Renal cortex interstitium (tissue), 15 donors: ENCODE measurements at places on chromosomes 2 and 18. TPM values are rescaled to one million over a fixed set of nuclear protein-coding genes. Genes with fewer than 3 reads are reported as not detected.

Gene RAPGEF4
- polyA plus RNA-seq: 9.8 TPM

Gene CMPK2
- 4.1 TPM for polyA plus RNA-seq

- DNase-seq: no peak
These were observed 229.4 kb upstream of the MMADHC start for GRCh38 chr2:149816756-149817551.

Gene ACADL
- 13.8 TPM for polyA plus RNA-seq

Gene TTR
- 1.6 TPM for polyA plus RNA-seq

- DNase-seq: no peak
These were observed 30.0 kb downstream of the GNAL start for GRCh38 chr18:11719050-11719449.

GRCh38 chr2:82000606-82001005 is 1696.1 kb upstream of the LRRTM1 start:
- no peak for DNase-seq

- DNase-seq: no peak
These were observed 99.4 kb downstream of the TWIST2 start for GRCh38 chr2:238947243-238947760.

GRCh38 chr18:77102259-77103040 is 30.1 kb downstream of the MBP start:
- DNase-seq: peak; percentile 65

Gene NOL4
- 3.3 TPM for polyA plus RNA-seq

GRCh38 chr2:57880967-57881366 is 165.6 kb upstream of the VRK2 start:
- DNase-seq: no peak

DNA sequence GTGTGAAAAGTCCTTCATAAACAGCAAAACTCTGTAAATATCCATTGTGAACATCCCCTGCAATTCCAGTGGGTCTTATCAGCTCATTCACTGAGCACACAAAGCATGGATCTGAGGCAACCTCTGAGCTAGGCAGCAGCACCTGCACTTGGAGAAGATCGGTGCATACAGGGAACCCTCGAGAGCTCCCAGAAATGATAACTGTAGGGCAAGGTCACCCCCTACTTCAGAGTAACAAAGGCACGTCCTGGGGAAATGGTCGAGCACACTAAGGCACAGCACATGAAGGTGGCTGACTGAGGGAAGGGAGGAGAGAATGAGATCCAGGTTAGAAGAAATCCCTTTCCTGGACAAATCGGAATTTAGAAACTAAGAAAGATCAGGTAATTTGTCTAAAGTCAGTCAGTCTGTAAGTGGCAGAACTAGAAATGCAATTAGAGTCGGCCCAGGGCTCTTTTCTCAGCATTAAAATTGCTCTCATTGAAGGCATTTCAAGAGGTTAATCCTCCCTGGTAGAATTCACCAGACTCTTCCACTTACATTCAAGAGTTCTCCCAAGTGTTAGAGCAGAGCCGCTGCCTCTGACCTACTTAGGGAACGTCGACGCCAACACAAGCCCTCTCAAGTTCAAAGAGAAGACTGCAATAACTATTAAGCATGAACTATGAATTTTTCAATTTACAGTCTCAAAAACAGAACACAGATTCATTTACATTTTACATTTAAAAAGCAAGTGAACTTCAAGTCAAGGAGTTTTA is 45.9 kb downstream of the PXDN start:
- DNase-seq: no peak

DNA sequence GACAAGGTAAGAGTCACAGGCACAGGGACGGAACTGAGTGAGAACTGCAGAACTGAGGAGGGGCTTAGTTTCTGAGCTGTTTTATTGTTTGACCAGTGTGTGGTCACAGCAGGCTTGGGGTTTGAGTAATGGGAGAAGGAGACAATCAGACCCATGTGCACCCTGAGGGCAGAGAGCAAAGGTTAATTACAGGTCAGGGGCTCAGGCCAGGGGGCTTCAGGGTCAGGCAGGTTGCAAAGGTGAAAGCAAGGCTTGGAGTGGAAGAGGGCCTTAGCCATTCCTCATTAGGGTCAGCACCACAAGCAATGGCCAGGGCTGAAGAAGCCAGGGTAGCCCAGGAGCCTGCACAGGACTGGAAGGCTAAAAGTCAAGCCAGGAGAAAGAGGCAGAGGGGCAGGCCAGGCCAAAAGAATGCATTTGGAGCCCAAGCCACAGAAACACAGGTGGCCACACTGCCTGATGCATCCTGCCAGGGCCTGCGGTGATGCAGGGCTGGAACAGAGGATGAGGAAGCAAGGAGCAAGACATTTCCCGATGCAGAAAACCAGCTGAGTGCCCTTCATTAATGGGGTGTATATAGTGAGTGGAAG is 209.8 kb upstream of the GYPC start:
- DNase-seq: no peak

Gene ARL6IP6
- polyA plus RNA-seq: 70.6 TPM

DNA sequence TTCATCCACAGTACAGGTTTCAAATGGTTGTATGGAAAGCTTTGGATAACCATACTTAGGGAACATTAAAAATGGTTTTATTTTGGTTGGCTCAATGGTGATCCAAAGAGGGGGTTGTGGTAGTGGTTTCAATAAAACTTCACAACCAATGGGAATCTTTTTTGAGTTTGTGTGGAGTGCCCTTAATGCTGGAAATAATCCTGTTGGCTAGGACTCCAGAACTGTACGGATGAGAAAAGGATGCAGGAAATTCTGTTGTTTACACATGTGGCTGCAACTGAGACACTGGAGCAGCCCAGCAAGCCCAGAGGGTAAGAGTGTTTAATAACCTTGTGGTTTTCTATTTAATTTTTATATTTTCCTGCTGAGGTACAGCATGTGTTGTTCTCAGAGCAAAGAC is at the start of gene CCDC102B:
Gene CCDC102B (plus strand): TSS at position 210 of the 400 bp plus-strand sequence. CDS start 38,684 bp downstream, outside the sequence.
- DNase-seq: no peak

Gene CAPN13
- 3.2 TPM for polyA plus RNA-seq

Gene CNNM3
- 37.7 TPM for polyA plus RNA-seq

GRCh38 chr18:63909870-63910269 is 2.1 kb downstream of the SERPINB10 start:
- no peak for DNase-seq

DNA sequence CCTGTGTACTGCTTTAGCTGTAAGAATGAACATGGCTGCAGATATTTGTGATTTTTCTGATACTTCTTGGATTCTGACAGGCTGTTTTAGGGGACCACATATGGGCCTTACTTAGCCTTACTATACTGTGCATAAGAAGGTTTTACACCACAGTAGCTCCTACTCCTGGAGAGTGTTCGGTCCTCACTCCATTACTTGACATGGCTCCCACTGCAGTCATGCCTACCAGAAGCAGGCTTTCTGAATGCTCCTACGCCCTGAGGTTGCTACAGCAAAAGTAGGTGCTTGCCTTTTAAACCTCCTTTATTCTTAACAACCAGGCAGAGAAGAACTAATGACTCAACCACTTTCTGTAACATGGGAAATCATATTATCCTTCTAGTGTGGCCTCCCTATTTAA is 125.2 kb upstream of the MAP2 start:
- DNase-seq: no peak

DNA sequence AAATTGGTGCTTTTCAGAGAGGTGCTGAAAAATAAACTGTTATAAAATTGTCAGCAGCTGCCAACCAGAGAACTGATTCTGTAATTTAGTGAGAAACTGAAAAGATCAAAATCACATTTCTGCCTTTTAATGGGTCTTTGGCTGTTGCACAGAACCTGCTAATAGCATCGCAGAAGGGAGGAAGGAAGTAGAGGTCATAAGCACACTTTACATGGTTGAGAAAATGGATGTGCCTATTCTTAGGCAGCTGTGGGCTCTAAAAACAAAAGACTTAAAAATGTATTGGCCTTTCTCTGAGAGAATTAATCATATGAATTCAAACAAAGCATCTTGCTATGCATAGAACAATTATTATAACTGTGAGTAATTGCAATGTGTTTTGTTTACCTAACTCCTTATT is 1186.9 kb downstream of the DSC3 start:
- DNase-seq: no peak

Gene LIMS3
- 5.7 TPM for polyA plus RNA-seq

Gene SUPT7L
- polyA plus RNA-seq: 60.5 TPM

DNA sequence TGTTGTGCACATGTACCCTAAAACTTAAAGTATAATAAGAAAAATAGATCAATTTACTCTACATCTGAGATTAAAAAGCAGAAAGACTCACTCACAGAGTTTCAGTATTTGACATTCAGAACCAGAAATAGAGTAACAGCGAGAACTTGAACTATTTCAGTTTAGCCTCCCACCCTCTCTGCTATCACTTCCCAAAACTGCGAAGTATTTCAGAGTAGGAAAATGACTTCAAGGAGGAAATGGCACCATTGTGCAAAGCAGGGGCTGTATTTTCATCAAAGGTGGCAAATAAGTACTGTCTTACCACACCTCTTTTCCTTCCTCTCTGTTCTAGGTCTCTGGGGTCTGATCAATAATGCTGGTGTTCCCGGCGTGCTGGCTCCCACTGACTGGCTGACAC is 13.6 kb downstream of the DHRS9 start:
- DNase-seq: no peak

Gene DAW1
- polyA plus RNA-seq: 0.45 TPM

Gene IL37
- 0.24 TPM for polyA plus RNA-seq

DNA sequence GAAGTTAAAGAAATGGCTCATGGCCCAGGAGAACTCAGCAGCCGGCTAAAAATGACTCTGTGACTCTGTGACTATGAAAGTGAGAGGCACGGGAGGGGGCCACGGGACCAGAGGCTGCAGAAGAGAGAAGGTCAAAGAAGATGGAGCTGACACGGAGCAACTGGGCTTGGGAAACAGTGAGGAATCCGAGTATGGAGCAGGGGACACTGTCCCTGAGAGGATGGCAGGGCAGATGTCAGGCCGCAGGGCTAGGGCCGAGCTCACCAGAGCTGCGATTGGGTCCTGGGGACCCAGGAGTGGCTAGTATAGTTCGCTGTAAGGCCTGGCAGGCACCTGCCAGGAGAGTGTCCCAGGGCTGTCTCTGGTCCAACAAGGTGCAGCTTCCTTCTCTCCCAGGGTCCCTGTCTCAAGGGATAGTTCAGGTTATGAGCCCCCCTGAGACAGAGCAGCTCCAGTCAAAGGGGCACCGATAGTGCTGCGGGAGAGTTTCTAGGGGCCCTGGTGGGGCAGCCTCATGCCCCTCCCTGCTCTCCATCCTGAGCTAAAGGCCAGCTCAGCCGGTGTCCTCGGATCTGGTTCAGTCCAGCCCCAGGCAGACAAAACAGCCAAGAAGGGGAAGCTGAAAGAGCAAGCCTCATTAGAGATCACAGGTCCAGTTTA is 42.7 kb downstream of the CIB4 start:
- DNase-seq: no peak

Gene BIRC6
- polyA plus RNA-seq: 79.0 TPM

Gene NPPC
- polyA plus RNA-seq: 0.25 TPM

Gene ASB18
- not detected for polyA plus RNA-seq

Gene ST6GAL2
- 18.4 TPM for polyA plus RNA-seq

Gene MALL
- 13.6 TPM for polyA plus RNA-seq

GRCh38 chr18:35141567-35142274 is 99.1 kb upstream of the ZNF397 start:
- DNase-seq: no peak

- no peak for DNase-seq
These were observed 400.3 kb upstream of the HNRNPA3 start for GRCh38 chr2:176812246-176812775.

DNA sequence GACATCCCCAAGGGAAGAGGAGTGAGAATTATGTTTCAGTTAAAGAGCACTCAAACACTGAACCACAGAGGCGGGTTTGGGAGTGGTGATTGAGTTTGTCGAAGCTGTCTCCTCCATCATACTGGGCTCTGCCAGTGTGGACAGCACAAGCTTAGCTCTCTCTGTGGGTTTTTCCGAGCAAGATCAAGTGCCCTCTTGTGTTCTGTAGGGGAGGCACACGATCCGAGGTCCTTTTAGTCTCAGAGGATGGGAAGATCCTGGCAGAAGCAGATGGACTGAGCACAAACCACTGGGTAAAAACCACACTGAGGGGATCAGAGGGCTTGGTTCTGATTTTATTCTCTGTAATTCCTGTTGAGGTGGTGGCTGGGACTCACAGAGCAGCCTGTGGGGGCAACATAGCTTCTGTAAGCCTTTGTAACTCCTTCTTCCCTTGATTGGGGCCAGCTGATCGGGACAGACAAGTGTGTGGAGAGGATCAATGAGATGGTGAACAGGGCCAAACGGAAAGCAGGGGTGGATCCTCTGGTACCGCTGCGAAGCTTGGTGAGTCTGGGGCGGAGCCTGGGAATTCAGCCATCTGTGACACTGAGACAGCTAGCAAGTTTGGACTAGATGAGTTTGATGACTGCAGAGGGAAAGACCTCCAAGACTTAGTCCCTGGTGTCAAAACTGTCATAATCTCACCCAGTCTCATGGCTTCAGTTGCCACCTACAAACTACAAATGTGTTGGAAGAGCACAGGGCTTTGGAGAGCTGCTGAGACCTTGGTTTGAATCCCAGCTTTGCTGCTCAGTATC is 2.0 kb downstream of the NAGK start:
- no peak for DNase-seq

DNA sequence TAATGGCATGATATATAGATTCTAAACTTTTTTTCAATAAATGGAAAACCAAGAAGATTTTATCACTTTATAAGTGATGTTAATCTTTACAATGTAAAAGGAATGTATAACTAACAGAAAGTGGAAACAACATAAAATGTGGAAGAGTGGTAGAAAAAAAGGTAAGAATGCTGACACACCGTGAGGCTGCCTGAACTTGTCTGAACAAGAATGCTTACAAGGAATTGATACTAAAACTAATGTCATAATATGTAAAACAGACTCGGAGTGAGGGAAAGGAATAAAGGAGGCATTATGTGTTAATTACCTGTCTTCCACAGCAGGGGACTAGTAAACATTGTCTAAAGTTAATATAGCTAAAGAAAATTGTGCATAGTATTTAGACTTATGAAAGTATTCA is 958.8 kb upstream of the TMEFF2 start:
- no peak for DNase-seq

GRCh38 chr2:41414486-41415230 is 633.2 kb upstream of the PKDCC start:
- no peak for DNase-seq

DNA sequence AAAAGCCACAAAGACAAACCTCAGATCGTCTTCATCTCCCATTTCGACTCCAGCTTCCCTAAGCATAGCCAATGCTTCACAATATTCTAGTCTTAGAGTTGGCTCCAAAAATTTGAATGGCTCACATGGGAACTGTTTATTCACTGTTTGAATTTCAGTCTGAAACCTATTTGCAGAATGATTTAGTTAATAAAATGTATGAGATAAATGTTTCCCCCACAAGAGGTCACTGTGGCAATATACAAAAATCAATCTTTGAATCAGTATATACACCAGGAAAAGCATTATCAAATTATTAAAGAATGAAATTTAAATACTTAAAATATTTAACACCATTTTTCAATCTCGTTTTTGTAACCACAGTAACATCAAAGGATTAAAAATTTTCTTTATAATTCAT is 40.0 kb upstream of the MCM6 start:
- peak; percentile 16 for DNase-seq

DNA sequence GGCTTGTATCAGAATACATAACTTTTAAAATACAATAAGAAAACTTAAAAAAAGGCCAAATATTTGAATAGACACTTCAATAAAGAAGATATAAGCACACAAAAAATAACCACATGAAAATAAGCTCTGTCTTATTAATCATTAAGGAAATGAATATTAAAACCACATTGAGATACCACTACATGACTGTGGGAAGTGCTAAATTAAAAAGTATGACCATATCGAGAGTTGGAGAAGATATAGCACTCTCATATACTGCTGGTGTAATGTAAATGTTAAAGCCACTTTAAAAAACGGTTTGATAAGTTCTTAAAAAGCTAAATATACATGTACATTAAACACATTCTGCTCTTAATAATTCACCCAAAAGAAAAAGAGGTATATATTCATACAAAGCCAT is 104.6 kb upstream of the TRIB2 start:
- no peak for DNase-seq
